ENCODE measurements at places on chromosomes 1 and 21.
A peak's percentile ranks its signal among the peaks of the same experiment; 100 is the strongest.

GRCh38 chr1:16724718-16725438, 15.4 kb upstream of the RNU1-4 start:
- no peak for DNase-seq

DNA sequence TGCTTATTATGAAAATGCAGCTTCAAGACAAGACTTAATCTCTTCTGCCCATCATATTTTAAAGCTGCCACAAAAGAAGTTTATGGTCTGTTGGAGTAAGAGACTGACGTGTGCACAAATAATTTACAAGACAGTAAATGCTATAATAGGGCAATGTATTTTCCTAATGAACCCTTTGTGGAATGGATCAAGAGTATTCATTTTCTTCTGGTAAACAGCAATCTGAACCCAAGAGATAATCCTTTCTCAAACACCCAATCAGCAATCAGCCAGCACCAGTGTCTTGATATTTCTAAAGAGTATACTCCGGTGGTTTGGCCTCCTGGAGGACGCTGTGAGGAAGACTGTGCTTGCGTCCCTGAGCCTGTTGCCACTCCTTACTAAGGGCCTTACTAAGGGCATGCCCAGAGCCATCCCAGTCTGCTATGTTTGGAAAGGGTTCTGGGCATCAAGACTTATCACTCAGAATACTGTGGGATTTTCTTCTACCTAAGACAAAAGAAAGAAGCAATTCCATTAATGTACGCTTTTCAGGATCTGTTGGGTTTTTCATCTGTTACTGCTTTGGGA, 48.8 kb upstream of the LRRC8D start:
- DNase-seq, result no peak

DNA sequence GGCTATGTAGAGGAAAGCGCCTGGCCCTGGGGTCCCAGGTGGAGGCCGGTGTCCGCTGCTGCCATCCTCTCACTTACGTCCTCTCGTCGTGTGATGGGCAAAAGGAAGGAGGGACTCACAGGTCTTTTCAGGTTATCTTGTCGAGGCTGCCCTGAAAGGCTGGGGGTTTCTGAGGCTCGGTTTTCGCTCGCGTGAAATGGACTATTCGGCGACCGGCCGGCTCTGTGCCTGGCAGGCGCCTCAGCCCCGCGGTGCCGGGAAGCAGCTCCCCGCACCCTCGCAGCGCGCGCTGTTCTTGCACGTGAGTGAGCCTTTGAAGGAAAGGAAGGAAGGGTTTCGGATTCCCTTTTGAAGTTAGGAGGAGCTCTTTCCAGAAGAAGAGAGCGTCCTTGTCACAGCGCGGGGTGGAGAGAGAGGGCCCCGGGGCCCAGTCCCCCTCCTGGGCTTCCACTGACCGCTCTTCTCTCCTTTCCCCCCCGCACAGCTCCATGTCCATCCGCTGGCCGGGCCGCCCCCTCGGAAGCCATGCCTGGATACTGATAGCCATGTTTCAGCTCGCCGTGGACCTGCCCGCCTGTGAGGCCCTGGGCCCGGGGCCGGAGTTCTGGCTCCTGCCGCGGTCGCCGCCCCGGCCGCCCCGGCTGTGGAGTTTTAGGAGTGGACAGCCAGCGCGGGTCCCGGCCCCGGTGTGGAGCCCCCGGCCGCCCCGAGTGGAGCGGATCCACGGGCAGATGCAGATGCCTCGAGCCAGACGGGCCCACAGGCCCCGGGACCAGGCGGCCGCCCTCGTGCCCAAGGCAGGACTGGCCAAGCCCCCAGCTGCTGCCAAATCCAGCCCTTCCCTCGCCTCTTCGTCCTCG, 57.2 kb downstream of the AJAP1 start:
- DNase-seq, result no peak

GRCh38 chr1:30256911-30257310, 466.5 kb downstream of the MATN1 start:
- no peak for DNase-seq

DNA sequence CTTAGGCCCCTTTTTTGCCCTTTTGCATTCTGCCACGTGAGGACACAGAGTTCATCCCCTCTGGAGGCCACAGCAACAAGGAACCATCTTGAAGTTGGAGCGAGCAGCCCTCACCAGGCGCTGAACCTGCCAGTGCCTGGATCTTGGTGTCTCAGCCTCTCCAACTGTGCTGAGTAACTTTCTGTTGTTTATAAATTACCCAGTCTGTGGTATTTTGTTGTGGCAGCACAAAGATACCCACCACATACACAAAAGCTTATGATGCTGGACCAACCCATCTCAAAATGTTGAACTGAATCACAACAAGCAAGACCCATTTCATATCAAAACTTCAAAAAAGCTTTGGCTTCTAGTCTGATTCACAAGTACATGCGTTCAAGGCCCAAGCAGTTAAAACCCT, 649.9 kb downstream of the KIF26B start:
- no peak for DNase-seq

DNA sequence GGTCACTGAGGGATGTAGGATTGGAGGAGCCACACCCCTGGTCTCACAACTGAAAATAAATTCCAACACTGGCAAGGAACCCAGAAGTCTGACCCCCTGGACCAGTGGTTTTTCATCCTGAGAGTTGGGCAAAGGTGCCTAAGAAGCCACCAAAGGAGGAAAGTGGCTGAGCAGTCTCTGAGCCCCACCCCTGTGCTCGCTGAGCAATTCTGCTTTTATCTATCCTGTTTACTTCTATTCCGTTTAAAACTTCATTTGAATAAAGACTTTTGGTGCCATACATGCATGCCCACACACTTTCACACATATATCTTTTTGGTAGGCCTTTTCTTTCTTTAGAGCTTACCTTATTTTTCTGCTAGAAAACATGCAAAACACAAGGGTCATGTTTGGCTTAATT, 13.9 kb upstream of the CD53 start:
- no peak for DNase-seq

GRCh38 chr21:16193496-16194094, 463.8 kb downstream of the USP25 start:
- DNase-seq, result no peak

GRCh38 chr1:9753121-9753531, 70.6 kb downstream of the CLSTN1 start:
- no peak for DNase-seq

DNA sequence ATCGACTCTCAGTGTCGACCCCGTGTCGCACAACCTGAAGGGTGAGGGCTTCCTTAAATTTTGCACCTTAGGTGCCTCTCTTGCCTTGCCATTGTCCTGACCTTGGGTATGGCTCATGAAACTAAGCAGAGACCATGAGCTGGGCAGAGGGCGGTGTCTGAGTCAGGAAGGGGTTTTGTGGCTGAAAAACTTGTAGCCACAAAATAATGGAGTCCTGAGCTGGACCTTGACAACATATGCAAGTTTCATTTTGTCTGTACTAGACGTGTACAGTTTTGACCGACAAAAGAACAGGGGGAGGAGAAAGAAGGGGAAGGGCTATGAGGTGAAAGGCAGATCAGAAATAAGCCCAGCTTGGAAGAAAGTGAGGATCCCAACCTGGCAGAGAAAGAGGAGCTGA, 8.3 kb upstream of the RUNX1 start:
- no peak for DNase-seq

DNA sequence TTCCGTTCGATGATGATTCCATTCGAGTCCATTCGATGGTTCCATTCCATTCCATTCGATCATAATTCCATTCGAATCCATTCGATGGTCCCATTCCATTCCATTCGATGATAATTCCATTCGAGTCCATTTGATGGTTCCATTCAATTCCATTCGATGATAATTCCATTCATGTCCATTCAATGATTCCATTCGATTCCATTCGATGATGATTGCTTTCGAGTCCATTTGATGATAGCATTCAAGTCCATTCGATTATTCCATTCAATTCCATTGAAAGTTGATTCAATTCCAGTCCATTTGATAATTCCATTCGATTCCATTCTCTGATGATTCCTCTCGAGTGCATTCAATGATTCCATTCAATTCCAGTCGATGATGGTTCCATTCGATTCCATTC, 3895.3 kb downstream of the SRGAP2C start:
- no peak for DNase-seq

DNA sequence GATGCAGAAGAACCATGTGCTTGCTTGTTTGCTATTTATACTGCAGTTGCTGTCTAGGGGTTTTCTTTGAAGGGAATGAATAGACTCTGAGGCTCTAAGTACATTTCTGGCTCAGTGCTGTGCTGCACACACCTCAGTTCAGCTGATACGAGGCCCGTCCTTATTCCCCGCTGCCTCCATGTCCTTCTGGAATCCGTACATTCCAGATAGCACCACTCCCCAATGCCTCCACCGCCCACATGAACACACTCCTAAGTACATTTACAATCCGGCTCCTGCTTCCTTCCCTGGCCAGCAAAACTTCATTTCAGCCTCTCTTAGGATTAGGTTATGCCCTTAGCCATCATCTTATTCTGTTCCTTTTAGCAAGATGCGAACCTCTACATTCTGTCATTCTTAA, 57.1 kb downstream of the KCNC4 start:
- no peak for DNase-seq

DNA sequence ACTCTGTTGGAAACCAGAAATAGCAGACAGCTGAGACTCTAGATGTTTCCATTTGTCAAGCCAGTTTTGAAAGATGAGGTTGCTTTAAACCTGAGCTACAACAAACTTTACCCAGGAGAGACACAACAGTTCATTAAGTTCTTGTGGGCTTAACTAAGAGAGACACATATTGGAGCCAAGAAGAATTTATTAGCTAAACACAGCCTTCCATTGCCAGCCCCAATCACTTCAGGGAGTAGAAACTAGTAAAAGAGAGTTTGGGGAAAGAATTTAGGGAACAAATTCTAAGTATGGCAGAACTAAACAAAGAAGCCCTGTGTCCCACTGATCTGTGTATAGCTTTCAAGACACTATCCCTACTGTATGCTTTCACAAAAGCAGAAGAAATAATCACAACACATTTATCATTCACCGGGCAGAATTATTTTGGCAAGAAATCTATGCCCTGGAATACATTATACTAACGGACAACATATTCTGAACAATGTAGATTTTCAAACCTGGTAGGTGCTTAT, 87.3 kb upstream of the KAZN start:
- DNase-seq, result peak; percentile 20

- DNase-seq, result no peak
Measured at GRCh38 chr1:17113963-17114362, 5.3 kb downstream of the PADI2 start.

DNA sequence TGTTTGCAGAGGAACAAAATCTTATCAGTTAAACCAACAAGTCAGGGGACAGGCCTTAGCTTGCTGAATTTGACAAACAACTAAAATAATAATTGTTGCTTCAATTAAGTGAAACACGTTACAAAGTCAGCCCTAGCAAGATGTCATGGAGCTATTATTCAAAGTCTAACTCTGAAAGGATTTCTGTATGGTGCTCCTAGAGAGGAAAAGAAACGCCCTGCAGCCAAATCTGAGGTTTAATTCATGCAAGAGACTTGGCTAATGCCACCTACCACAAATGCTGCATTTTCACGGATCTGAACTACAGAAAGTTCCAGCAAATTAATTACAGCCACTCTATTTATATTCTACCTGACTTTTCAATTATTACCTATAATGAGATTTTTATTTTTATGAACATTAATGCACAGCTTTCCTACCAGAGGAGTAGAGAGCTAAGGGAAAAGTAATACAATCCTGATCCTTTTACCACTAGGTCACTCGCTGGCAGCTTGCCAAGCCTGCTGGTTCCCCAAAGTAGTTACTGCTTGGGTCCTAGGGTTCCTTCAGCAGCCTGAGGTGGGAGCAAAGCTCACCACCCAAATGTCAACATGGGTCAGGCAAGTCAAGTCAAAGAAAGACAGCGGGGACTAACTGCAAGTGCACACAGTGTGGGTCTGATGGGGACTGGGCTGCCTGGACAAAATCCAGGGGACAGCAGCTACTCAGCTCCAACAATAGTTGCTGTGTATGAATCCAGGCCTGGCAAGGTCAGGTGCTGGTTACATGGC, 8.5 kb downstream of the COLGALT2 start:
- DNase-seq, result peak; percentile 42

DNA sequence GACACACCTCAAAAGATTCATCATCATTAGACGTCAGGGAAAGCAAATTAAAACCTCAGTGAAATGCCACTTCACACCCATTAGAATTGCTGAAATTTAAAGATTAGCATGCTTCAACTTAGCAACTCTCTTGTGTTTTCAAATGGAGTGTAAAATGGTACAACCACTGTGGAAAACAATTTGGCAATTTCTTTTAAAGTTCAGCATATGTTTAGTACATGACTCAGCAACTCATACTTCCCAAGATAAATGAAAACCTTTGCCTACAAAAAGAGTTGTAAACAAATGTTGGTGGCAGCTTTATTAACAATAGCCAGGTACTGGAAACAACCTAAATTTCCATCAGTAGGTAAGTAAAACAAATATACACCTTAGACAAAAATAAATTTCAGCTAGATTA, 42.7 kb downstream of the ST3GAL3 start:
- DNase-seq, result no peak

GRCh38 chr1:43947061-43947873, 517 bp downstream of the IPO13 start:
- DNase-seq, result no peak

DNA sequence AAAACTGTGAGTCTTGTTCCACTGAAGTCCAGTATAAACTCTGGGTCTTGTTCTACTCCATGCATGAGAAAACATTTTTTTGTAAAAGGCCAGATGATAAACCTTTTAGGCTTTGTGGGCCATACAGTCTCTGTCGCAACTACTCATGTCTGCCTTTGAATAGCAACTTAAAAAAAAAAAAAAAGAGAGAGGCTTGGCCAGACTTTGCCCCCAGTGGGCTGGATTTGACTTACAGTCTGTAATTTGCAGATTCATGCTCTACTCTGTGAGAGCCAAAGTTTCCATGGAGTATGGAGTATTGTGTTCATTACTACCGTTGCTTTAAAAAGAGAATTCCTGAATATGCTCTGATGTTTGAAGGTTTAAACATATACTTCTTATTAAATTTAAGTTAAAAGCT, 654.9 kb upstream of the PKN2 start:
- no peak for DNase-seq

DNA sequence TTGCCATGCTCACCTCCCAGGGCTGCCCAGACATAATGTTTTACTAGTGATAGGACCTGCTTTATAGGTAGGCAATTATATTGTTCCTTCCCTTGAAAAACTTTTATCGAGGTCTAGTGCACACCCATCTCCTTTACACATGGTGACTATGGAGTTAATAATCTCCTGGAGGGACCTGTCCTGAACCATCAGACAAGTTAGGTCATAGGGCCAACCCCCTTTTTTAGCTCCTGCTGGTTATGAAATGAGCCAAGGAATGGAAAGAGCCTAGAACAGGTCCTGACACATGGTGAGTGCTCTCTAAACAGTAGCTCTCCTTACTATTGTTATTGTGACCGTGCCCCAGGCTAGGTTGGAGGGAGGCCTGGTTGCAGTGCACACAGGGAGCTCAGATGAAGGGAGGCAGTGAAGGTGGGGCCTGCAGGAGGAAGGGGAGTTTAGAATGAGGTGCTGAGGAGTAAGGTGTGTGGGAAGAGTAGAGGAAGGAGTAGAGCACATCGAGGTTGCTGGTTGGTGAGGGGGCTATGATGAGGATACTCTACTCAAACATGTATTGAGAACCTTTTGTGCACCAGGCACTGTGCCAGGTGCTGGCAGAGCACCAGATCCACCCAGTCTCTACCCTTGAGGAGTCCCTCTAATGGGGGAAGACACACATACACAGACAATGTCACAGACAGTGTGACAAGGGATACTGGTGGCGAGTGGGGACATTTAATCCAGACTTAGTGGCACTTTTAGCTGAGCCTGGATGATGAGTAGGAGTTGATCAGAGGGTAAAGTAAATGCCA, 14.1 kb upstream of the LMNA start:
- DNase-seq, result no peak

All from COLO829 (cell line).